HS-27A (cell line): ENCODE measurements at places on chromosomes 12 and 14.
A peak's percentile ranks its signal among the peaks of the same experiment; 100 is the strongest.

DNA sequence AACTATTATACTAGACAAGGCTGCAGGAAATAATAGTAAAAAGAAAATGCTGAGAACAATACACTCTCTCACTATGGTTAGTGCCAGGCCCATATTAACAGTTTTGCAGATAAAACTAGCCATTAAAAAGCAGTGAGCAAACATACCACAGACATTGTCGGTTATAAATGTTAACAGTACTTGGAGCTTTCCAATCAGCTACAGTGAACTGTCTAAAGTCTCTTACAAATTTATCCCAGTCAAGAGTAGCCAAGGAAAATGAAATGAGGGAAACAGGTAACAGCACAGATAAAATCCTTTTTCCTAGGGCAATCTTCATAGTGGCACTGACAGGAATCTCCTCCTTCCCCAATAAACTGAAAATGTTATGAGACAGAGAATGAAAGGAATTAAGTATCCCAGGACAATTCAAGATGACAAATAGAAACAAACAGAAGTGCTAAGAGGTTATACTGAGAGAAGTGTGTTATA lies 30.8 kb downstream of the PAWR start:
- no peak for DNase-seq

- DNase-seq = no peak
Observed at GRCh38 chr12:76766161-76766560, 2.2 kb downstream of the ZDHHC17 start.

- DNase-seq = no peak
Observed at GRCh38 chr12:6391013-6391412, 7.1 kb downstream of the LTBR start.

GRCh38 chr12:105832021-105832420 lies 306.7 kb downstream of the NUAK1 start:
- no peak for DNase-seq

GRCh38 chr14:35240231-35240630 lies 52.0 kb upstream of the PSMA6 start:
- DNase-seq = no peak

- no peak for DNase-seq
Observed at GRCh38 chr12:44286336-44286735, 450.5 kb downstream of the TMEM117 start.

- DNase-seq = no peak
Observed at GRCh38 chr14:96494331-96494730, 7.9 kb upstream of the PAPOLA start.

DNA sequence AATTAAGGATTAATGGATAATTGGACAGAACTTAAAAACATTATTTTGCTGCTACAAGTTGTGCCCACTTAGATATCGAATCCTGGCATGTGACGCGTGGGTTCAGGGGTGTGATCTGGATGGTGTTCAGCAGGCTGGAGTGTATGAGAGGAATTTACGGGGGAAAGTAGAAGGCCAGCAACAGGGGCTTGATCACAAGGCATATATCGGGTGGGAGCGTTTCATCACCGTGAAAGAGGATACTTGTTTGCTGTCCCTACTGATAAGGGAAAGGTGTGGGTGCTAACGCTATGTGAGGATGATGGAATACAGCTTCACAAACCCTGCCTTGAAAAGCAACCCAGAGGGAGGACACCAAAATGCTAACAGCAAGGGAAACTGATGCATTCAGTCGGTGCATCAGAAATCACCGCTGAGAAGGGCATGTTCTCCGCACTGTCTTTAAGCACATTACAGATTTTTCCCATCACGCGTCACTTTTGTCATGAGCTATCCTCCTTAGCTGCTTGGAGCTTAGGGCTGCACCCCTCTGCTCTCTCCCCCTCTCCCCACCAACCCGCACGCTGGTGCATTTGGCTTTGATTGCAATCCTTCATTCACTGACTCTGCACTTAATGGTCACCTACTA lies 13.4 kb downstream of the HHIPL1 start:
- no peak for DNase-seq

- DNase-seq = no peak
Observed at GRCh38 chr14:76002383-76002782, 16.8 kb downstream of the IFT43 start.

GRCh38 chr12:47280543-47281300 lies 201.0 kb upstream of the AMIGO2 start:
- DNase-seq = no peak

DNA sequence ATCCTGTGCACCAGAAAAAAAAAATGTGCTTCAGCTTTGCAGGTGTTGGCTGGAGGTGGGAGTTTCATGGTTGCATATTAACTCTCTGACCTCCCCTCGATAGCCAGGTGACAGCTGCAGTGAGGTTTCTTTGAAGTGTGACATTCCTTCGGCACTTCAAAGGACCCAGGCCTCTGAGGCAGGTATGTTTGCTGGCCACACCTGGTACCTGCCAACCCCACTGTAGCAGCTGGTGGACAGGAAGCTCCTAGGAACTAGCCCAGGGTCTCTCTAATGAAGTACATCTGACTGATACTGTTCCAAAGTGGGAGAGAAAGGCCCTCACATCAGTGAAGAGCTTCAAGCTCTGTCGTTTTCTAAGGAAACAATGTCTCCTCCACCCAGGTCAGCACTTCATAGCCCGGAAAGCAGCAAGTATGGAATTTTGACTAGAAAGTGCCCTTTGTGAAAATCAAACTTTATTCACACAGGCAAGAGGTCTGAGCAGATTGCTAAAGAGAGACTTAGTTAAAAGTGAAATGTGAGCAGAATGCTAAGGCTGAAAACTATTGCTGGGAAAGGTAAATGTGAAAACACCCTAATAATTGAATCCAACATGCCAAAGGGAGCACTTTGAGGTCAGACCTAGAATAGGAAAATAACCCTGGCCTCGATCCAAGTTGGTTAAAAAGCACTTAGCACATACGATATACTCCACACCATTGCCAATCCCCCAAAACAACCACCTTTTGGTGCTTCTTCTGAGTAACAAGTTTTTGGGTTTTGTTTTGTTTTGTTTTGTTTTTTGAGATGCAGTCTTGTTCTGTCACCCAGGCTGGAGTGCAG lies 71.3 kb downstream of the PHLDA1 start:
- DNase-seq = no peak

DNA sequence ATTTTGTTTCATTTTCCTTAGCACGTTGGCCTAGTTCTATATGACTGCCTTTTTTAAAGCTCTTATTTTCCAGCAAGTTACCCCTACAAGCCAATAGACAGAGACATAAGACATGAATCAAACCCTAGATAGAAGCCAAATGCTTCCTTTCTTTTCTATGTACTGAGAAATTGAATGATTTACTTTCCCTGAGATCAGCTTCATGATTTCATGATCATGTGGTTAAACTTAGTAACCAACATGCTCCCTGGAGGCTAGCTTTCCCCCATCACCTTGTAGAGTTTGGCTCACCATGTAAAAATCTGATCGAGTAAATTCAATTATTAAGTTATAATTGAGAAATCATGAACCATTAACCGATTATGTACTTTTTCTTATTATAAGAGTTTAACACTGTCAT lies 148.1 kb upstream of the LRIG3 start:
- DNase-seq = no peak

- peak; percentile 59 for DNase-seq
Observed at GRCh38 chr14:23588884-23589598, 10.5 kb upstream of the JPH4 start.

DNA sequence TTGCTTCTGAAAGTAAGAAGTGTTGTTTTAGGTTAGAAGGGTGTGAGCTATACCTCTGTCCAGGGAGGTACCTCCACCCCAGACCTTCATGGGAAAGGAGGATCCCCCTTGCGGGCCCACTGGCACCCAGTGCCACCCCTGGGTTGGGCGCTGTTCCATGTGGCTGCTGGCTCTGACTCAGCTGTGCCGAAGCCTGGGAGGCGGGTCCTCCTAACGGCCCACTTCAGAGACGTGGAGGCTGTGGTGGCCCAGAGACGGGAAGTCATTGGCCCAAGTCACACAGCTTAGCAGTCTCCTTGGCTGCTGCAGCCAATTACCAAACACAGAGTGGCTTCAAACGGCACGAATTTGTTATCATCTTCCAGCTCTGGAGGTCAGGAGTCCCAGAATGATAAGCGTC lies 10.2 kb downstream of the RFLNA start:
- no peak for DNase-seq

GRCh38 chr12:71439613-71440344 lies at the start of gene LGR5:
Gene LGR5, plus strand, starts transcription at chr12:71439798. Its CDS starts 283 bp downstream, at chr12:71440081.
- DNase-seq = peak; percentile 36

DNA sequence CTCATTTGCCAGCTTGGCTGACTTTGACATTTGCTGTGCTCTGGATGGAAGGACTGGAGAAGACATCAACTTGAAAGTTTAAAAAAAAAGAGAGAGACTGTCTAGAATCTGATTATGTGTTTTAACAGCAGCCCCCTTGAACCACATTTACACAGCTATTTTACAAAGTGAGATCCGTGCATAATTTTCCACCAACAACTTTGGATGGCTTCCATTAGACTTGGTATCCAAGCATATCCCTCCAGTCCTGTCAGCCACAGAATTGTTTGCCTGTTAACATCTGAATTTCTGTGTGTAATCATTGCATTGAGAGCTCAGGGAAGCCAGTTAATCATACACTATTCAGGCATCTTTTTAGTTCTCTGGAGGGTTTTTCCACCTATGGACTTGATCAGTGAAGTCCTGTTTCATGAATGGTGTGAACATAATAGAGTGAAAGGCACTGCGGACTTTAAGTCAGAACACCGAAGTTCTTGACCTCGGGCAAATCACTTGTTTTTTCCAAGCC lies 93.7 kb downstream of the SAMD4A start:
- DNase-seq = no peak

DNA sequence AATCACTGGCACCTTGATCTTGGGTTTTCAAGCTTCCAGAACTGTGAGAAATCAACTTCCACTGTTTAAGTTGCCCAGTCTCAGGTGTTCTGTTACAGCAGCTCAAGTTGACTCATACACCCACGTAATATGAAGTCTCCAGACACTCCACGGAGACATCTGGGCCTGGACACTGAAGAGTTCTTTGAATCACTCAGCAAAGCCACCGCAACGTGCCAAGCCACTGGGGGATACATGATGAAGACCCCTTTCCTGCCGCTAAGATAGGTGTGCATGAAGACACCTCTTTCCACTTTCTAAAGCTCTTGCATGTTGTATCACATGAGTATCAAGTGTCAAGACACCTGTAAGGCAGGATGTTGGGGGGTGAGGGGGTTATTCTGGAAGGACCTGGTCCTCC lies 311.7 kb upstream of the RTL1 start:
- no peak for DNase-seq

DNA sequence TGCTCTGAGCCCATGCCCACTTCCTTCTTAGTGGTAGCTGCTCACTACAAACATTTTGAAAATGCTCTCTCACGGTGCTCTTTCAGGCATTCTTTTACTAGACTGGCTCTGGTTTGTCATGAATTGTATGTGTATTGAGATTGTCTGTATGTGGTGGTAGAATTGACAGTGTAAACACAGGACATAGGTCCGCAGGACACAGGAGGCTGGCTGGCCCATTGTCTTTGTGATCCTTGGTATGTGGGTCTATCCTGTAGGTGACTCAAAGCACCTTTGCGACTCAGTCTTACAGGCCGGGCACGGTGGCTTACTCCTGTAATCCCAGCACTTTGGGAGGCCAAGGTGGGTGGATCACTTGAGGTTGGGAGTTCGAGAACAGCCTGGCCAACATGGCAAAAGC lies 250.9 kb downstream of the C12orf75 start:
- DNase-seq = no peak

GRCh38 chr12:123363390-123363739 lies 1.3 kb downstream of the SBNO1 start:
- DNase-seq = no peak

- DNase-seq = no peak
Observed at GRCh38 chr14:76716285-76716684, 45.0 kb upstream of the VASH1 start.

DNA sequence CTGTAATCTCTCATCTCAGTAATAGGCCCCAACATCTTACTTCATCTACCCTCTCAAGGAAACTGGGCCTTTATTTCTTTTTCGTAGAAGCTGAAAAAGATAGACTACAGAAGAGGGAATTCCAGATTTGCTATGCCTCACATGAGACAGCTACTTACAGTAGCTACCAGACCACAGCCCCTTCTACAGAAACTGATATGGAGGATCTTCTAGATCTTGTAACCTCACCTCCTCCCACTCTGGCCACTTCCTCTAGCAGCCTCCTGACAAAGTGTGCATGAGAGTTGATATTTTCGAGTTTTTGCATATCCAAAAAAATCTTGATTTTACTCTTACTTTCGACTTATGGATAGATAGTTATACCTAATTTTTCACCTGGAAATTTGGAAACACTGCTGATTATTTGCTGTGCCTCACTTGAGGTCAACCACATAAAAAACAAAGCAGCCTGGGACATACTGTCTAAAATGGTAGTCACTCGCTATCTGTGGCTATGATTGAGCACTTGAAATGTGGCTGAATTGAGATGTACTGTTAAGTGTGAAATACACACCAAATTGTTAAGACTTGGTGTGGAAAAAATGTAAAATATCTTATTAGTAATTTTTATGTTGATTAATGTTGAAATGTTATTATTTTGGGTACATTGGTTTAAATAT lies 86.3 kb upstream of the NID2 start:
- DNase-seq = no peak

GRCh38 chr12:58384196-58384595 lies 442.8 kb downstream of the ATP23 start:
- no peak for DNase-seq

- peak; percentile 82 for DNase-seq
Observed at GRCh38 chr12:78194448-78194847, 363.8 kb downstream of the NAV3 start.

DNA sequence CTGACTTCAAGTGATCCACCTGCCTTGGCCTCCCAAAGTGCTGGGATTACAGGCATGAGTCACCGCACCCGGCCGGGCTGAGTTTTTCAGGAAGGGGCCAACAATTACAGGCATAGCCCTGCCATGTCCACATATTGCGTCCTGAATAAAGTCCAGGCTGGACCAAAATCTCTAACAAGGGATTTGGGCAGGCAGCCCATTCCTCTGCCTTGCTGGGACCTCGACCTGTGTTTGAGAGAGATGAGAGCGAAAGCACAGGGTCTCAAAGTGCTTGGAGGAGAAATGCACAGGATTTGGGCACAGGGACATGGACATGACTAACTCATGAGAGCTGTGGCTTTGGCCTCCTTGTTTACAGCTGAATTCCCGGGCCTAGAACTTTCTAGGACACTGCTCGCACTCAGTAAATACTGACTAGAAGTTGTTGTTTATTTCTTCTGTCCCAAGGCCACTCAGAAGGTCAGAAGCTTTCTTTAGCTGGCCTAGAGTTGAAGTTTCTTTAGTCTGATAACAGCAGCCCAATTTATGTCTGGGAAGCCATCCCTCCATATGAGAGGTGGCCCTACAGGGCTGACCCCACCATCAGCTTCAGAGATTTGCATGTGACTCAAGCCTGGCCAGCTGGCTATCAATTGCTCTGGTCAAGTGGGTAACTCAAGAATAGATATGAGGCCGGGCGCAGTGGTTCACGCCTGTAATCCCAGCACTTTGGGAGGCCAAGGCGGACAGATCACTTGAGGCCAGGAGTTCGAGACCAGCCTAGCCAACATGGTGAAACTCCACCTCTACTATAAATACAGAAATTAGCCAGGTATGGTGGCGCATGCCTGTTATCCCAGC lies 11.7 kb downstream of the CAMKK2 start:
- DNase-seq = no peak
